GM20000 (cell line): ENCODE measurements at places on chromosomes 13 and 19.

DNA sequence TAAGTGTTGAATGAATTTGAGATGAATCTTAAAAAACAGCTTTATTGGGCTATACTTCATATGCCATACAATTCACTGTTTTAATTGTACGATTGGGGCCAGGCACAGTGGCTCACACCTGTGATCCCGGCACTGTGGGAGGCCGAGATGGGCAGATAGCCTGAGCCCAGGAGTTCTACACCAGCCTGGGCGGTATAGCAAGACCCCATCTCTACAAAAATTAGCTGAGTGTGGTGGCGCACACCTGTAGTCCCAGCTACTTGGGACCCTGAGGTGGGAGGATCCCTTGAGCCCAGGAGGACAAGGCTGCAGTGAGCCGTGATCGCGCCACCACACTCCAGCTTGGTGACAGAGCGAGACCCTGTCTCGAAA, 10.3 kb downstream of the ARID3A start:
- DNase-seq = no peak

DNA sequence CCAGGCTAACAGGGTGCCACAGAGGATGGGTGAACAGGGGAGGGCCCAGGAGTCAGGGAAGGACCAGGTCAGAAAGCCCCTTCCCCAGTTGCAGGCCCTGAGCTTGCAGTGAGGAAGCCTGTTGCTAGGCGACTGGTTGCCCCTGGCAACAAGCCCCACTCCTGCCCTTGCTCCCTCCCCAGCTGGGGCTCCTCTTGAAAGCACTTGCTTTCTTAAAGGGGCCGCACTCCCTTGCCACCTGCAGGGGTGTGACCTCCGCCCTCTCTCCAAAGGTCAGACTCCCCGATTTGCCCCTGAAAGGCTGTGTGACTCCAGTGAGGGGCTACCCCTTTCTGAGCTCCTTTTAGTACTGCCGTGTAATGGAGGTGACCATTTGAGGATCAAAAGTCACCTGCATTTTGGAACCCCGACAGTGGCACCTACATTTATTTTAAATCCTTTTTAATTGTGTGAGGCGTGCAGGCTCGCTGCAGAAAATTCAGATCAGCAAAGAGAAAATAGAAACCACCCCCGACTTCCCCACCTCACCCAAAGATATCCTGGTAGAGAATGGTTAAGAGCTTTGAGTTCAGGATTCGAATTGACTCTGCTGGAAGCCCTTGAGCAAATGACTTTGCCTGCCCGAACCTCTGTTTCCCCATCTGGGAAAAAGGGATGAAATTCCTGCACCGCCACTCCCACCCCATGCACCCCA, 4.8 kb downstream of the FCHO1 start:
- peak; percentile 83 for DNase-seq

DNA sequence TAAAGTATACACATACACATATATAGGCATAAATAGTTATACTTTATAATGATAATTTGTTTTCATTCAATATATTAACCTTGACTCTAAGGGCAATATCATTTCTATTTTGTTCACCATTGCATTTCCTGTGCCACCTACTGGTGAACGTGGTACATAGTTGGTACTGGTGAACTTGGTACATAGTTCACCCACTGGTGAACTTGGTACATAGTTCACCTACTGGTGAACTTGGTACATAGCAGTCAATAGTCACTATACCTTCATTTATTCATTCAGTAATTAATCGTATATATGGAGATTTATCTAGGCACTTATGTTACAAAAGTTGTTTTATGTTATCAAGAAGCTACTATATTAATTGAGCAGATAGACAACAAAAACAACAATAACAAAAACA, 172.6 kb upstream of the ATXN8OS start:
- DNase-seq = no peak

GRCh38 chr13:102772042-102772425, 1.6 kb downstream of the TEX30 start:
- no peak for DNase-seq

DNA sequence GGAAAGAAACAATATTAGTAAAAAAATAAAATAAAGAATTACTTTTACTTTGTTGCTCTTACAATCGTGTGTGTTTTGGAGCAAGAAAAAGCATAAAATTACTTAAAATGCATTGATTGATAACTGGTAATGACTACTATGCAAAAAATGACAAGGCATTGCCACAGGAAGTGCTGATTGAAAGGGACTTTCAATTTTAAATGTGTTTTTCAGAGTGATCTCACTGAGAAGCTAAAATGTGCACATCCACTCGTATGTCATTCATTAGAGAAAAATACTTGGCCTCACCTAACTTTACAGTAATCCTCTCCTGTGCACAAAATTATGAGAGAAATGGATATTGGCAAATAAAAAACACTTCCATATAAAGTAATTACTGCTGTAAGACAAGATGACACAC, 934.9 kb downstream of the SLITRK6 start:
- no peak for DNase-seq

DNA sequence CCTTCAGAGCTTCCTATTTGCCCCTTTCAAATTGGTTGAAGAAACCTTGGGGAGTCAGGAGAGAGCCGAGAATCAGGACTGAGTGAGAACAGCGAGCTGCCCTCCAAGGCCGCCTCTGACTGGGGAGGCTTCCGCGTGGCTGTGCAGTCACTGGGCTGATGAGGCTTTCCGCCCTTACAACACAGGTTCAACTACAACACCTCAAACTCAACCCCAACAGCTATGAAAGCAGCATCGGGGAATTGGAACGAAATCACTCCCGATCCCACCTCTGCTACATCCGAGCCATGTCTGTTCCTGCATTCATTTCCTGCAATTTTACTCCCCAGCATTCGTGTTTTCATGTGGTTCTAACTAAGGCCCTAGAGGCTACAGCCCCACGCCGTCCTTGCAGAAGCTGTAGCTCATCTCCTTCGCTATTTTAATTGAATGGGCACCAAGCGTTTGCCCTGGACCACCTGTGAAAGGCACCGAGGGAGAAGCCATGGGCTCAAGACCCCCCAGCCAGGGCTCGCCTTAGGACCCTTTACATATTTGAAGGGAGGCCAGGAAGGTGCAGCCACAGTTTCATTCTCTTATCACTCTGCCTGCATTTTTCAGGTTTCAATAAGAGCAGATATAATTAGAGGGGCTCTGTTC, 12.3 kb upstream of the RASA3 start:
- no peak for DNase-seq

DNA sequence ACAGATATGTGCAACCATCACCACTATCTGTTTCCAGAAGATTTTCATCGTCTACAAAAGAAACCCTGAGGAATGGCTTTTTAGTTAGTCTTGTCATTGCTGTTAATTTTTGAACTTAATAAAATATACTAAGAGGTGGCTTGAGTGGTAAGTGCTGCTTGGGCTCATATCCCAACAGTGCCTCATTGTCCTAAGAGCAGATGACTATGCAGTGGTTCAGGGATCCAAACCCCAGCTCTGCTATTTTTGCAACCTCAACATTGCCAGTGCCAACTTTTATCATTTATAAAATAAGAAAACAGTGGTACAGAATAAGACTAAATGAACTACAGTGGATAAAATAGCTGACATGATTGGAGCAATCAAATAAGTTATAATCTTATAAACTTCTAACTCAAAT, 123.2 kb upstream of the SLC7A1 start:
- no peak for DNase-seq

GRCh38 chr13:37596805-37597204, 1.8 kb downstream of the POSTN start:
- no peak for DNase-seq

DNA sequence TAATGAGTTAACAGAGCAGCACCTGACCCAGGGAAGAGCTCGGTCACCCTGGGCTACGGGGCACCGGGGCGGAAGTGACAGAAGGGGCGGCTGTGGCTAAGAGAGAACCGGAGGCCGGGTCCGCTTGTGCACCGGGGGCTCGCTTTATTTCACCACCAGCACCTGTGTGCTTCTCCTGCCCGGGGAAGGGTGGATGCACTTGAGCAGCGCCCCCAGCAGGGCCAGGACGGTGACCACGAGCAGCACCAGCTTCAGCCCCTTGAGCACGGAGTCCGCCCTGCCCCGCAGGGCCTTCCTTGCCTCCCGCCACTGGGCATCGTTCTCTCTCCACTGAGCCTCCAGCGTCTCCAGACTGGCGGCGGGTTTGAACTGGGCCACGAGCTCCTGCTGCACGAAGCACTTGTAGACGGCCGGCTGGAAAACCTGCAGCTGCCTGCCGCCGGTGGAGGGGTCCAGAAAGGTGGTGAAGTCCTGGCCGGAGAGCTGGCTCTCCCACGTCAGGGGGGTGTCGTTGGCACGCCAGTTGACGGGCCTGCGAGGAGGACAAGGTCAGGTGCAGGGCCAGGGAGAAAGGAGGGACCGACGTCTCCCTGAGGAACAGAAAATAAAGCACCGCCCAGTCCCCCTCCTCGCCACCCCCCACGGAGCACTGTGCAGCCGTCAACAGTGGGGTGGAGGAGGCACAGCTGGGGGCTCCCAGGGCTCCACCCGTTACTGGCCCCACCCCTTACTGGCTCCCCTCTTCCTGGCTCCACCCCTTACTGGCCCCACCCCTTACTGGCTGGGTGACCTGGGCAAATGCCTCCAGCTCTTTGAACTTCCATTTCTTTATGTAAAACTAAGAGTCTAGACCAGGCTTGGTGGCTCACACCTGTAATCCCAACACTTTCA, 3.6 kb downstream of the FAM187B start:
- DNase-seq = no peak

- DNase-seq = no peak
Observed at GRCh38 chr13:106099765-106100164, 435.7 kb downstream of the EFNB2 start.

- no peak for DNase-seq
Observed at GRCh38 chr13:40498461-40498860, 168.0 kb downstream of the FOXO1 start.

GRCh38 chr19:19460761-19461265, 54.5 kb downstream of the TSSK6 start:
- peak; percentile 63 for DNase-seq

GRCh38 chr13:79548902-79549301, 67.9 kb downstream of the NDFIP2 start:
- DNase-seq = no peak

DNA sequence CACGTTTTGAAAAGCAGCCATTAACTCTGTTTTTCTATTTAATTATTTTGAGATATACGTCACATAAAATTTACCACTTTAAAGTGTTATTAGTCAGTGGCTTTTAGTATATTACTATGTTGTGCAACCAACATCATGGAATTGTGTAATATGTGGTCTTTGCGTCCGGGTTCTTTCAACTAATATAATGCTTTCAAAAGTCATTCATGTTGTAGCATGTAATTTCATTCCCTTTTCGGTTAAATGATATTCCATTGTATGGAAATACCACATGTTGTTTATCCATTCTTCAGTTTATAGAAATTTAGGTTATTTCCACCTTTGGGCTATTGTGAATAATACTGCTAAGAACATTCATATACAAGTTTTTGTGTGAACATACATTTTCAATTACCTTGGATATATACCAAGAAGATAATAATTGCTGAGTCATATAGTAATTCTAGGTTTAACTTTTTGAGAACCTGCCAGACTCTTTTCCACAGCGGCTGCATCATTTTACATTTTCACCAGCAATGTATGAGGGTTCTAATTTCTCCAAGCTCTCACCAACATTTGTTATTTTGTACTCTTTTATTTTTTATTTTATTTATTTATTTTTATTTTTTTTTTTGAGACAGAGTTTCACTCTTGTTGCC, 28.1 kb upstream of the CLDN10 start:
- DNase-seq = no peak

DNA sequence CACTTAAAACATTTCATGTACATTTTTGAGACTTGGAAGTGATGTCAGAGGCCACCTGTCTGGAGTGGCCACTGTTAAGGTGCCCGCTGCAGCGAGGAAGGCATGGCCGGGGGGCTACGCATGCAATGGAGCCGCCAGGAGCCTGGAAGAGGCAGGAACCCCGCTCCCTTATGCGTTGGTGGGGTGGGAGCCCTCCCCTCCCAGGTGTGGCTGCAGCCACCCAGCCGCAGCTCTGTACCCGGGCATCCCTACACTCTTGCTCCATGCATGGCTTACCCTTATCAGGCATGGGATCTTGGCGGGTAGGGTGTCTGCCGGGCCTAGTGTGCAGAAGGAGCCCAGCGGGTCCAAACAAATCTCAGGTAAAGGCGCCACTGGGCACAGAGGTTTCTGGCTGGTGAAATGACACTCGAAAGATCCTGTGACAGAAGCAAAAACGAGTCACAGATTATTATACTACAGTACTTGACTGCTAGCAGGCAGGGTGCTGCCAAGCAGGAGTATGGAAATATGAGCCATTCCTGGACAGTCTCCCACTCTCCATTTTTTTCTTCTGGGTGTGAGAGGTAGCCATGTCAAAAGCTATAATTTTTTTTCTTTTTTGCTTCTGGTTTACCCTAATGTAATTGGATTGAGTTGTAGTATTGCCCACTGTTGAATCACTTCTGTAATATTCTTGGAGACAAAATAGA, 1606.3 kb upstream of the MIR17HG start:
- DNase-seq = no peak

DNA sequence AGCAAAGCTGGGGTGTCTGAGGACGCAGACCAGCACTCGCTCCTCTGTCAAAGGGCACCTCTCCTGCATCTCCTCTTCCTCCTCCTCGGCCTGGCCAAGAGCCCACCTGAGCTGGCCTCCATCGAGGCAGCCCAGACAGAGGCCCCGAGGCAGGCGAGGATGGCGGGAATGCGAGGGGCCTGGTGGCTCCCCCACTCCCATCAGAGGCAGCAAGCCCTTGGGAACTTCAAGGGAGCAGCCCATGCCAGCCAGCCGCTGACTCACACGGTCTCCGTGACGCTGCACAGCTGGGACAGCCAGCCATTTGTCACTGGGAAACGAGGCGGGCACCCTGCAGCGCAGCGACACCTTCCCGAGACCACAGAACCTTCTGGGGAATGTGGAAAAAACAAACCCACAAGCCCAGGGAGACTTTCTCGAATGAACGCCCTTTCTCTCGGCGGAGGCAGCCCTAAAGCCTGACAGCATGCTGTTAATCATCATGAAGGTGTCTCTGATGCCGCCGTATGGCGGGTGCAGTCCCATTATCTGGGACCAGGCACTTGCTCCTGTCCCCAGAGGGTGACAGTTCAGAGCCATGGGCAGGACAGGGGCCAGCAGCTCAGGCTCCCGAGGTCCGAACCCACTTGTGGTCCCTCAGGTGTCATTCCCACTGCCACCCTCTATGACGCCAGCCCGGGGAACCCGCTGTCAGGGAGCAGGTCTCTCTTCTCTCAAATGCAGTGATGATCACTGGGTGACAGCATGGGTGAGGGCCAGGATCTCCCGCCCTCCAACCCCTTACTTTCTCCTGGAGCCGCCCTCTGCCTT, 53.0 kb downstream of the PEPD start:
- DNase-seq = no peak

DNA sequence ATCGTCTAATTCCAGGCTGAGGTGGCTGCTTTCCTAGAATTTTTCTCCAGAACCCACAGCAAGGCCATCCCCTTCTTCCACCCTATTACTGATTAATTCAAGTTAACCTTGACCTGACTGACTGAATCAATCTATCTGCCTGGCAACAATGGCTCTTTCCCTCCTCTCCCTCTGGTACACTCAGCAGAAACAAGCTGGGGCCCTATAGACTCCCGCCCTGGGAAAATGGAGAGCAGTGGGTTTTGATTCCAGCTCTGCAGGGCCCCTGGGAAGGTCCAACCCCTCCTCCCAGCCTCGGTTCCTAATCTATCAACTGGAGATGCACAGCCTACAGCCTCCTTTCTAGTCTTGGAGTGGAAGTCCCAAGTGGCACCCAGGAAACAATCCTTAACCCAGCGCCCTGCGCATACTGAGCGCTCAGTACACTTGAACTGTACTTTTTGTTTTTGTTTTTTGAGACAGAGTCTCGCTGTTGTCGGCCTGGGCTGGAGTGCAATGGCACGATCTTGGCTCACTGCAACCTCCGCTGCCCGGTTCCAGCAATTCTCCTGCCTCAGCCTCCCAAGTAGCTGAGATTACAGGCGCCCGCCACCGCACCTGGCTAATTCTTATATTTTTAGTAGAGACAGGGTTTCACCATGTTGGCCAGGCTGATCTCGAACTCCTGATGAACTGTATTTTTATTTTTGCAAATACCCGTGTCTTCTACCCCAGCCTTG, 5.2 kb upstream of the C3 start:
- no peak for DNase-seq
